ENCODE measurements at places on chromosomes 1 and 21.

GRCh38 chr1:159705251-159705903 is 9.0 kb downstream of the CRP start:
- no peak for DNase-seq

GRCh38 chr1:226967665-226968064 is 27.6 kb downstream of the COQ8A start:
- DNase-seq: no peak

- no peak for DNase-seq
Observed at GRCh38 chr21:29487154-29487553, 188.4 kb downstream of the BACH1 start.

- no peak for DNase-seq
Observed at GRCh38 chr1:118388301-118388959, 203.4 kb upstream of the SPAG17 start.

DNA sequence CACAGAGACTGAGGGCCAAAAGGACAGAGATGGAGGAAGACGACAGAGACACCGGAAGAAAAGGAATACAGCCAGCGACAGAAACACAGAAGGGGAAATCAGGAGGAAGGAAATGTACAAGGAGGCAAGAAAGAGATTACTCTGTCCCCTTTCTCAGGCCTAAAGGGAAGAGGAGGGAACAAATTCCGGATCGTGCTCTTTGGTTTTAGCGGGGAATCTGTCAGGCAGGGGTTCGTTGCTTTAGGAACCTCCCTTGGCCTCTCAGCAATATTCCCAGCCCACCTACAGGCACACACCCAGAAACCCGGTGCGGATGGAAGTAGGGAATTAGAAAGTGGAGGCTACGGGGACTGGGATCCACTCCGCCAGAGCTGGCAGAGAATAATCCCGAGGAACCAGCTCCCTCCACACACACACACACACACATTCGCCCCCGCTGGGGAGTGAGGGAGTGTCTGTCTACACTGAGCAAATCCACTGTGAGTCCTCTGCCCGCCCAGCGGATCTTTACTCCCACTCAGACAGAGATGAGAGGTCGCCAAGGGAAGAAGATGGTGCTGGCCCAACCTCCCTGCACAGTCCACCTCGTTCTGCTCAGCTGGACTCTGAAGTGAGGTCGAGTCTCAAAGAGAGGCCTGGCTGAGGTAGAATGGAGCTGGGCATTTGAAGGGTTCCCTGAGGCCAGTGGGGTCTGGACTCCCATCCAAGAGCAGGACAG is 5.7 kb downstream of the TAL1 start:
- no peak for DNase-seq

DNA sequence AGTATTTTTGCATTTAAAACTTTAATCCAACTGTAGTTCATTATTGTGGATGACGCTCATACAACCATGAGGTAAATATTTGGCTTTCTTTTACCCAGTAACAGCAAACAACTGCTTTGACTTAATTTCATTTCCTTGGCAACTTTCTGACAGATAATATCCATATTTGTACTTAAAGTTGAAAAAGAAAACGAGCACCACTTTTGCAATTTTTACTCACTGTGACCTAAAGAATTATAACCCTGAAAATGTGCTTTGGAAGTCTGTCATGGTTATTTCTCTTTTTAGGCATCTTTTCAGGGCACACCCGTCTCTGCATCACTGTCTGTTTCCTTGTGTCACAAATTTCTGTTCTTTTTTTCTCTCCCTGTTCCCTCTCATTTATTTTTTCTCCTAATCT is 918 bp upstream of the CD2 start:
- DNase-seq: no peak

- DNase-seq: no peak
Observed at GRCh38 chr1:31981972-31982371, 31.7 kb upstream of the KHDRBS1 start.

DNA sequence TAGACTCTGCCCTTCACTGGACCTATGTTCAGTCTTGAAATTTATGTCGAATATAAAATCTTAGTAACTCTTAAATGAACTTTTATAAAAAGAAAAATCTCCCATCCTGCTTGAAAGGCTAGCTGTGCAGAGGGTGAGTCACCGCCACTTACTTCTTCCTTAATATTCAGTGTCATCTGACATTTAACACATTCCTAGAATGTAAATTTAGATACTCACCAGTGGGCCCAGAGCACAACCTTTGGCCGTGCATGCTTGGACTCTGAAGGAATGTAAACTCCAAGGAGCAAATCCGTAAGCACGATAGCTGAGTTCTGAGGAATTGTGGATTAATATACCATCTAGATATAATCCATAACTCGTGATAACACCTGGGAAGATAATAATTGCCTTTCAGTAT is 403.3 kb downstream of the KCTD3 start:
- DNase-seq: no peak

DNA sequence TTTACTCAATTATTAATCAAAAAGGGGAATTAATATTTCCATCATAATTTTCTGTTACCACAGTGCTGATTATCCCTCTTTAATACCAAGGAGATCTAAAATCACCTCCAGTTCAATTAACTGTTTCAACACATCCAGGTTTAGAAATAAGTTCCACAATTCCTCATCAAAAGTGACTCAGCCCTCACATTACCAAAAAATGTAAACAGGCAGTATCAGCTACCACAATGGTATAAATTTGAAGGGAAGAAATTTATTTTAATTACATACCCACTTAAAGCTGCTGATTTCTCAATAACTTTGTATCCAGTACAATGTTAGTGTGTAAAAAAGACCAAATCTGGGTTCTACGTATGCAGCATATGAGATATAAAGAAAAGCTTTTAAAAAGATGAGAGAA is 51.9 kb downstream of the EIF4G3 start:
- no peak for DNase-seq

GRCh38 chr21:31176725-31177124 is 138.4 kb upstream of the KRTAP19-8 start:
- no peak for DNase-seq

GRCh38 chr1:22722901-22723550 is 12.4 kb downstream of the EPHB2 start:
- no peak for DNase-seq

DNA sequence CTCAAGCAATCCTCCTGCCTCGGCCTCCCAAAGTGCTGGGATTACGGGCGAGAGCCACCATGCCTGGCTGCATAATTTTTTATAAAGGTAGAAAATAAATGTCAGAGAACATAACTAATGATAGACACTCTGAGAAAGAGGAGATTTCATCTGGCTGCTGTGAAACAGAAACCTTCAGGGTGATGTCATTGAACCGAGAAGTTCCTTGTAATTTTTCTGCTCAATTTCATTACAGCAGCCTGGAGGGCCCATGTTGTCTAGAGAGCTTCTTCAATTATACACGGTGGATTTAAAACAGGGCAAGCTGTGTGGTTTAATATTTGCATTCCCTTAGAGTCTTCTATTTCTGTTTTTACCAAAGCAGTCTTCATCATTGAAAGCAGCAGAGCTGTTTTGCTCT is 64.3 kb upstream of the MORC3 start:
- DNase-seq: no peak

DNA sequence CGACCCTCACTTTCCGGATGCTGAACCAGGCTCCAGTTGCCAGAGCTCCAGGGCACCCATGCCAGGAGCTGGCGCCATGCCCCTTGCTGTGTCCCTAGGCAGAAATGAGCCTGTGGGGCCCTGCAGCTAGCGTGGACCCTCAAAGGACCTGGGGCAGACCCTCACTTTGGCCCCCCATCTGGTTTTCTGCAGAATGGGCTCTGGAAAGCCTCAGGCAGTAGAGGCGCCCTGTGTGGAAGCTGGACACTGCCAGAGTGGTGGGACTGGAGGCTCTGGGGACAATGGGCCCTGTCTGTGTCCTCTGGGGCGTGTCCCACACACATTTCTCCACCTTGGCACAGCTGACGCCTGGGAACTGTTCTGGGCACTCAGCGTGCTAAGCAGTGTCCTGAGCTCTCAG is 6.3 kb upstream of the AURKAIP1 start:
- no peak for DNase-seq

DNA sequence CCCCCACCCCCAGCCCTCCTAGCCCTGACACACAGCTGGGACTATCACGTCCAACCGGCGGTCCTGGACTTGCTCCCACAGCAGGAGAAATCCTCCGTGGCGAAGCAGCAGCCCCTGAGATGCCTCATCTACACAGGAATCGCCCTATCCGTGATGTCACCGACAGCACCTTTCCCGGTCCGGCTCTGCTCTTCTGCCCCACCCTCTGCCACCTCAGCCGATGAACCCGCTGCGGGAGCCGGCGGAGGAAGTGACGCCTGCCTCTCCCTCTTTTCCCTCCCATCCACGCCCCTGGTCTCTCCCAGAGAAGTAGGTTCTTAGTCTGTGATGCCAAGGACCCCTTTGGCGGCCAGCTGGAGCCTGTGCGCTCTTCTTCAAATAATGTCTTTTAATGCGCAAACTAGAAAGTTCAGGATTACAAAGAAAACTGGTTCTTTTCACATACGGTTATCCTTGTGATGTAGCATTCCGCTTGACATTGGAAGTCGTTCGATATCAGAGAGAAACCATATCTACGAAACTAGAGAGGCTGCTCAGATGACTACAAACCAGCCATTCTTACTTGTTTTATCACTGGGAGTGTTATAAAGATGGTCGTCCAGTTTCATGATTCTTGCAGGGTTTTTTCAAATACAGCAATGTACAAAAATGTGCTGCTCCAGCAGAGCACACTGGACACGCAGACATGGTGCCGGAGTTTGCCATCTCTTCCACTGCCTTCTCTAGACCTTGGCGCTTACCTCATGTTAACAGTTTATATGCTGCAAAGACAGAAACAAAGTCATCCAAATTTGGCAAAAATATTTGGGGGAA is 120.3 kb downstream of the PPIAL4G start:
- no peak for DNase-seq

GRCh38 chr1:44681905-44682882 is 7.7 kb downstream of the ARMH1 start:
- DNase-seq: no peak

DNA sequence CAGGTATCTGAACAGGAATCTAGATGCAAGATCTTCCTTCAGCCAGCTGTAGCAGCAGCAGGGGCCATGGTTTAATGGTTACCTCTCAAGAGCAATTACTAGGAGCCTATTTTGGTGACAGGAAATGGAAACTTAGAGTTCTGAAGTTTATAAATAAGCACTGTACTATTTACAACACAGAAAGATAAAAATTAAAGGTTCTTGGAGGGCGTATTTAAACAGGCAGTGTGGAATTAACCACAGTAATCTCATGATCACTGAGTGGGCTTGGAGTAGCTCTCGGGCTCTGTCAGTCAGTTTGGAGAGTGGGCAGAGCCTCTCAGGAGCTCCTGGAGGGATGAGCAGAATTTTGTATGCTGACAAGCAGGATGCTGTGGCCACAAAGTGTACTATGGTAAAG is 10.2 kb upstream of the FCRL5 start:
- DNase-seq: no peak

DNA sequence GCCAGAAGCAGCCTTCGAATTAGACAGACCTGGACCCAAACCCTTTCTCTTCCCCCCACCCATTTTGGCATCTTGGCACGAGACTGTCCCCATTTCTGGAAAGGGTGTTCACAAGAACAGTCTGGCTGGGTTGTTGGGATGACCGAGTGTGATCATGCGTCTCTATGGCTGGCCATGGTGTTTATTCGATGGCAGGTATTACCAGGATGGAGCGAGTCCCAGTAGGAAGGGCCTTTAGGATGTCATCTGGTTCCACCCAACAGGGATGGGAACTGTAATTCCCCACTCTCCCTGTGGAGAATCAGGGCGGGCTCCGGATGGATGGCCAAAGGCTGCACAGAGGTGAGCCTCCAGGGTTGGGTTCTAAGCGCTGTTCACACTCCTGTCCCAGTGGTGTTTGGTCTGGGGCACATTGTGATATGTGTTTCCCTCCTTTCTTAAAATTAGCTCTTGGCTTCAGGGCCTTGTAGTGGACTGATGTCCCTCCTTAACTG is 33.4 kb upstream of the ATP5PO start:
- no peak for DNase-seq

DNA sequence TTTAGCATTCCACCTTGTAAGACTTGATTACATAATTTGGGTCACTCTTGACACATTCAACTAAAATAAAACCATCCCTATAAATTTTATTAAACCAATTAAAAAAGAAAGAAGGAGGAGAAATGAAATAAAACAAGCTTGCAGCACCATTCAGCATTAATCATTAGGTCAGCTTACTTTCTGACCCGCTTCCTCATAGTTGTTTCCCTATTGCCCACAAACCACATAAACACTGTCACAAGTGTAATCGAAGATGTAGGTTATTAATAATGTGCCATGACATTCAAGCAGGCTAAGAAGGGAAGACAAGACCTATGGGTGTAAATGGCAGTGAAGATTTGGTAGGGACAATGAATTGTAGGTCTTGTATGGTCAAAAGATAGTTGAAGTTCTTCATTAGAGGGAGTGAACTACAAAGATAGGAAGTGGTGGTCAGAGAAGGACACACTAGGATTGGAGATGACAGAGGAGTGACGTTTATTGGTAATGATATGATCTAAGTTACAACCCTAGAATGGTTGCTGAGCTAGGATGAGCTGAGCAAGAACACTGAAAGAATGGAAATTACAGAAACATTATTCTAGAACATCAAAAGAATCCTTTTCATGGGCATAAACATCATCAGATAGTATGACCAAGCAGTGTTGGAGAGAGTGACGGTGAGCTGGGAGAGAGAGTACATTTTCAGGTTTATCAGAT is 231.5 kb downstream of the KCNT2 start:
- DNase-seq: no peak
